ENCODE measurements at places on chromosomes 12 and 14.

DNA sequence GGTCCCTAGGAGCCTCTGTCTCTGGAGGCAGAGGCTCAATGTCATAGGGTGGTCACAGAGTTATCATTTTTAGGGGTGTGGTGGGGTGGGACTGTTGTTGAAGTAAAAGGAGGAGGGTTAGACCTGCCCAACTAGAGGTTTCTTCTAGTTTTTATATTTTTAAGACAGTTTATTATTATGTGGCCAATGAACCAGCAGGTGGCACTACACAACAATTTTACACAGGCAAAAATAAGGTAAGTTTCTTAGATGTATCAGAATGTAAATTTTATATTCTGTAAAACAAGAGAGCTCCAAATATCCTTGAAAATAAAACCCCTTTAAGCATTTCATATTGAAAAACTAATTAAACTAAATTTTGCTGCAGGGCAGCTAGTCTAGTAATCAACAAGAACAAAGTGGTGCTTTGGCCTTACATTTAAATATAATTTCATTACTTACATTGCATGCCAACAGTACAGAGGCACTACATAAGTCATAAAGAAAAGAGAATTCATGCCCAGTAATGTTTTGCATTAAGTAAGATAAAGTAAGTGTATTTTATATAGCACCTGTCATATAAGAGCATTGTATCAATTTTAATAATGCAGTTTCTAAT, 22.2 kb upstream of the OVCH1 start:
- no peak for DNase-seq

GRCh38 chr12:124040291-124040690, 67.3 kb downstream of the ZNF664 start:
- no peak for DNase-seq

GRCh38 chr12:43196268-43196907, 355.6 kb downstream of the ADAMTS20 start:
- DNase-seq, result no peak

- DNase-seq, result no peak
Measured at GRCh38 chr14:105474483-105475268, at the start of gene CRIP2. CRIP2 (plus strand) TSS chr14:105474821; CDS start chr14:105474863, 42 bp downstream.

DNA sequence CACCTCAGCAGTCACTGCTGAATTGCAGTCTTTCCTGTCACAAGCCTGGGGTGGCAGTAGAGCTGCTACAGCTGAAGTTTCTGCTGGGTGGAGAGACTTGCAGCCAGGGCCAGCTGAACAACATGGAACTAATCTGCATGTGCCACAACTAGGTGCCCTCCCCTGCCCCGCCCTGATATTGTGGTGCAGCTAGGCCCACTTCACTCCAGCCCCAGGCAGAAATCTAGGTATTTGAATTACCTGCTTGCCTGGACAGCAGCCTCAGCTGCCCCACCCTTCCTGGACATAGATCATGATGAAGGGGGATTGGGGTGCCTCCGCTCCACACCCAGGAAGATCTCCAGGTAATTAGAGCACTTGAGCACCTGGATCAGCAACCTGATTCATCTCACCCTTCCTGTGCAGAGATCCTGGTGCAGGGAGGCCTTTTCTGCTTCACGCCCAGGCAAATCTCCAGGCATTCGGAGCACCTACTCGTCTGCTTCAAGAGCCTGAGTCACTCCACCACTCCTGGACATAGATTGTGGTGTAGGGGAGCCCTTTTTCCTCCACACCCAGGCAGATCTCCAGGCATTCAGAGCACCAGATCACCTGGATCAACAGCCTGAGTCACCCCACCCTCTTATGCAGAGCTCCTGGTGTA, 477.0 kb downstream of the SOX5 start:
- DNase-seq, result no peak

GRCh38 chr14:85247071-85247470, 282.9 kb upstream of the FLRT2 start:
- no peak for DNase-seq

DNA sequence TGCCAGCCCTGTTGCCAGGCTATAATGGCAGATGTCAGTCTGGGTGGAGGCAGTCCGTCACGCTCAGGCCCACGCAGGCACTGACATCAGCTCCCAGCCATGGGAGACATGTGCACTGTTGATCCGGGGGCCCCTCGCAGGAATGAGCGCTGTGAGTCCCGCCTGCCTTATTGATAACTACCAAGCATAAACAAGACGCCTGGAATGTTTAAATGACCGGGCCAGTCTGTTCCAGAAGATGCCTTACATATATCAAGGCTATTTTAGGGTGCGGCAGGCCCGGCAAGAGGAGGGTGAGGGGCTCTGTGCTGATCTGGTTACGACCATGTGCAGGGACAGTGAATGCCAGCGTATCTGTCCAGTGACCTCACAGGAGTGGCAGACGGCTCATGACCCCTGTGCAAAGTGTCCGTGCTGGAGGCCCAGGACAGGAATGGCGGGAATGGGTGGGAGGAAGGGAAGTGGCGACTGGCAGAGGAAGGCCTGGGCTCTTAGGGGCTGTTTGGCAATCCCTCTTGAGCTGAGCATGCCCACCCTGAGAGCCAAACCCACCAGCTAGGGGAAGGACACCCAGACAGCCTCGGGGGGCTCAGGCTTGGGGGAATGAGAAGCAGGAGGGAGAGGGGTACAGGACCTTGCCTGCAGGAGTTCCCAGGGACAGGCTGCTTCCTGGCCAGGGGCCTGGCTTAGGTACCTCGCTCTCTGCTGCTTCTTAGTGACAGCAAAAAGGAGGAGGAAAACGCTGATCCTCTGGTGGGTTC, 49.3 kb downstream of the DLK1 start:
- DNase-seq, result no peak

GRCh38 chr14:73269729-73270531, 32.6 kb downstream of the PAPLN start:
- DNase-seq, result no peak

- DNase-seq, result no peak
Measured at GRCh38 chr12:101759396-101760047, 20.3 kb upstream of the SYCP3 start.

- no peak for DNase-seq
Measured at GRCh38 chr14:81784084-81784483, 250.4 kb upstream of the SEL1L start.

GRCh38 chr12:9943240-9943639, 11.1 kb upstream of the CLEC2A start:
- no peak for DNase-seq

DNA sequence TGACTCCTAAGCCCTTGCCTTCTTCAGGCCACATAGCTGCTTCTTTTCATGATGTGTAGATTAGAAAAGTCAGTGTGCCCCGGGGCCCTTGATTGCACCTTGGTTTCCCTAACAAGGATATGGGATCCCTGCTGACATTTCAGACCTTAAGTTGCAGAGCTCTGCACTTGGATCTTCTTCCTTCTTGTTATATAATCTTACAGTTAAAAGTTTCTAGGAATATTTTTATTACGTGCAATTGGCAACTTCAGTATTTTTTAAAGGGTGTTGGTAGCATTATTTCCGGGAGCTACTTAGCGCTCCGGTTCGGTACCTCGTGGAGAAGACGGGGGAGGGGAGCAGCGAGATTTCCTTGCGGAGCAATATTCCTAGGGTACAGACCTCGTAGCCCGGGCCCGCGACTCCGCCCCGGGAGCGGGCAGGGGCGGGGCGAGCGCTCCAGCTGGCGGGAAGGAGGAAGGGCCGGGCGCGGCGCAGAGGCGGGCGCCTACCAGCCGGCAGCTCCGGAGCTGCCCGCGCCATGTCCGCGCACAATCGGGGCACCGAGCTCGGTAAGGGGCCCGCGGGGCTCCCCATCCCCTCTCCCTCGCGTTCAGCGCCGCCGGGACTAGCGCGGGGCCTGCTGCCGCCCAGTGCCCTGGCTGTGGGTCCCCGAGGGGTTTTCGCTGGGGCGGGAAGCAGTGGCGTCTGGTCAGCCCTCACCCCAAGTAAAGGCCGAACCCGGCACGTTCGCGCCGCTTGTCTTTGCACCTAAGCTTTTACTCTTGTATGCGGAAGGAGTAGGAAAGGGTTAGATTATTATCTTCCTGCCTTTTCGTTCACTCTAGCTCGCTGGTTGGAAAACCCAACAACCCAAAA, at the start of gene DERA:
TSS of gene DERA (plus strand) at position 469 of the 858 bp plus-strand sequence. CDS start at position 521, 52 bp downstream.
- DNase-seq, result peak; percentile 4

DNA sequence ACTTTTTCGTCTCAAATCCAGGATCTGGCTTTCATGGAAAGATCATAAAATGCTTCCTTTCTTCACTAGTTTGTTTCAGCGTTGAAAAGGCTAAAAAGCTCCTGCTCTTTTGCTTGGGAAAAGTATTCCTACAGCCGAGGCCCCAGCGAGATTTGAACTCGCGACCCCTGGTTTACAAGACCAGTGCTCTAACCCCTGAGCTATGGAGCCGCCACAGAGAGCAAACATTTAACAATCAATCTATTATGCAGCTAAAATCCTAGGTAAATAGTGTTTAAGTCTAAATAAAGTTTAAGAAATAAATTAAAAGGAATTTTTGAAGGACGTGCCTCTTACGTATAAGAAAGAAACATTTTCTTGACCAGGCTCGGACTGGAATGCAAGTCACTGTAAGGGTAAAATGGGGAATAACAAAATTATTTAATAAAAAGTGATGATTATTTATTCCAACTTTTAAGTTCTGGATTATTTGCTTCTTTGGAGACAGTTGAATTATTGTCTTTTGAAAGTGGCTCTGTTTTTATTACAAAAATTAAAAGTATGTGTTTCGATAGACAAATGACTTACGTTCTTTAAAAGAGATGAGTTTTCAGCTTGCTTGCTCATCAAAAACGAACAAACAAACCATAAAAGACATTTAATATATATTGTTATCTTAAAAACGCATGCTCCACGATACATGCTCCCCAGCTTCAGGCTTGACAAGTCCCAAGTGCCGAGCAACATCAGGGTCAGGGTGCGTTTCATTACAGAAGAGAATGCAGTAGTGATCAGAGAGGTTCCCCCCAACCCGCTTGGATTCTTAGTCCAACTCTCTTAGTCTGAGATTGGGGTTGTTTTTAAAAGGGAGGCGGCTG, 10.2 kb downstream of the OR6S1 start:
- DNase-seq, result no peak

GRCh38 chr14:24681056-24681455, 47.1 kb upstream of the GZMB start:
- DNase-seq, result no peak

DNA sequence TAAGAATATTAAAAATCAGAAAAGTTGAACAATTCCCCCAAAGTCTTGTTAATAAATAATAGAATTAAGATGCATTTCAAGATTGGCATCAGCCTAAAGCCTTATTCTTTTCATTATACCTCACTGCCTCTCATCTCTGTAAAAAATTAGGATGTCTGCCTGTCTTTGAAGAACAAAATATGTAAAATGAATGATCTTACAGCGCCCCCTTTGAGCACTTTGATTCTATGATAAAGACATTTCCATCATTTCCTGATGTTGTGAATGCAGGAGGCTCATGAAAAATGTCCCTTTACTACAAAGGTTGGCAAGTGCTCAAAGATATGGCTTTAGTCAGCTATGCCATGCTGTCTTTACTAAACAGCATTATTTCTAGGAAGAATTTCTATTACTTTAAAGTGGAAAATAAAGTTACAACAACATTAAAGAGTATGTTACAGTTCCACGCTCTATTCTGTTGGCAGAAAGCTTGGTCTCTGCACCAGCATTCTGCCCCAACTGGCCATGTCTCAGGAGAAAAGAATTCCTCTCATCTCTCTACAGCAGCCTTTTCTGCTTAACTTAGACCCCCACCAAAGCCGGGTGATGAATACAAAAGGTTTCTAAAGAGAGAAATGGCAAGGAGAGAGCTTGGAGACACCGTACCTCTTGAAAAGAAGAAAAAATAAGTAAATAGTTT, 95.1 kb downstream of the LLPH start:
- DNase-seq, result no peak

- no peak for DNase-seq
Measured at GRCh38 chr14:71918955-71919354, 13.3 kb upstream of the RGS6 start.

GRCh38 chr14:24607081-24607480, 2.4 kb downstream of the GZMH start:
- DNase-seq, result no peak

- no peak for DNase-seq
Measured at GRCh38 chr12:1380171-1380851, 214.1 kb downstream of the FBXL14 start.

DNA sequence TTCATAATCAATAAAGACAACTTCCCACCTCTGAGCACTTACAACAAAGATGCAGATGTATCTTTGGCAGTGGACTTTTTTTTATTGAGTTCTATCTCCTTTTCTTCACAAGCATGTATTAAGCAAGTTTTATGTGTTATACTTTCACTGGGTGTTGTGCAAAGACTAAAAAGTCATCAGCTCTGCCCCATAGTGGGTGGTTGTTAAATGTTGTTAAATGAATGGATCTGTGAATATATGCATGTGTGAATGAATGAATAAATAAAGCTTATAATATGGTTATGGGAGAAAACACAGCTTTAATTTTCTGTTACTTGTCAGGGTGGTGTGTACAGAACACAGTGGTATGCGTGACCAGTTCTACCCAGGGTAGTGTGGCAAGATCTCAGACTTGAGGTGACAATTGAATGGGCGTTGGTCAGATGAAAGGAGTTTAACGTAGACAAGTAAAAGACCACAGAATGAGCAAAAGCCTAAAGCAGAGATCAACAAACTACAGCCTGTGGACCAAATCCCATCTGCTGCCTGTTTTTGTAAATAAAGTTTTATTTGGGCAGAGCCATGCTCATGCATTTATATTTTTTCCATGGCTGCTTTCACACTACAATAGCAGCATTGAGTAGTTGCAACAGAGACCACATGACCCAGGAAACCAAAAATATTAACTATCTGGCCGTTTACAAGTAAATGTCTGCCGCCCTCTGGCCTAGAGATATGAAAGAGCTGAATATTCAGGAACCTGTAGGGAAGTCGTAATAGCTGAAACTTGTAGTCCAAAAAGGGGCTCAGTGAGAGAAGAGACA, 207.4 kb upstream of the EEA1 start:
- no peak for DNase-seq

- DNase-seq, result no peak
Measured at GRCh38 chr12:49296836-49297694, 2.1 kb downstream of the PRPH start.

DNA sequence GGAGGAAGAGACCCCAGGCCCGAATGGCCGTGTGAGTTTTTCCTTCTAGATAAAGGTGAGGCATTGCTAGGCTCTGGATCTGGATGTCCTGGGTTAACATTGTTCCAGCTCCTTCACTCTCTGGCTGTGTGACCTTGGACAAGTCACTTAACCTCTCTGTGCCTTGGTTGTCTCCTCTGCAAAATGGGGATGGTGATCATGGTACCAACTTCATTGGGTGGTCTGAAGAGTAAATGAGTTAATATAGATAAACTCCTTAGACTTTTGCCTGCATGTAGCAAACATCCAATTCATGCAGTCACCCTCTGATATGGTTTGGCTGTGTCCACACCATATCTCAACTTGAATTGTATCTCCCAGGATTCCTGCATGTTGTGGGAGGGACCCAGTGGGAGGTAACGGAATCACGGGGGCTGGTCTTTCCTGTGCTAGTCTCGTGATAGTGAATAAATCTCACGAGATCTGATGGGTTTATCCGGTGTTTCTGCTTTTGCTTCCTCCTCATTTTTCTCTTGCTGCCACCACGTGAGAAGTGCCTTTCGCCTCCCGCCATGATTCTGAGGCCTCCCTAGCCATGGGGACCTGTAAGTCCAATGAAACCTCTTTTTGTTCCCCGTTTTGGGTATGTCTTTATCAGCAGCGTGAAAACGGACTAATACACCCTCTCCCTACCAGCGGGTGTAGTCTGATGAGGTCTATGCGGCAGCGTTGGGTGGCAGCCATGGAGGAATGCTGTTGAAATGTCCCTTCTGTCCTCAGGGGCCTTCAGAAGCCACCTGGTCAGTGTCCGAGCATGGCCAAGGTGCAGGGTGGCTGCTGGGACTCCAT, 256.1 kb downstream of the GLT1D1 start:
- DNase-seq, result no peak

GRCh38 chr12:67741270-67741669, 92.7 kb downstream of the DYRK2 start:
- DNase-seq, result no peak

- DNase-seq, result no peak
Measured at GRCh38 chr14:91098591-91098990, 15.3 kb upstream of the DGLUCY start.

All from stimulated activated CD8-positive, alpha-beta memory T cell treated with anti-CD3 and anti-CD28 coated beads, Interleukin-4, amount 100 ng/mL, for 1 hour (primary cell).